ENCODE measurements at places on chromosomes 2 and 18.

DNA sequence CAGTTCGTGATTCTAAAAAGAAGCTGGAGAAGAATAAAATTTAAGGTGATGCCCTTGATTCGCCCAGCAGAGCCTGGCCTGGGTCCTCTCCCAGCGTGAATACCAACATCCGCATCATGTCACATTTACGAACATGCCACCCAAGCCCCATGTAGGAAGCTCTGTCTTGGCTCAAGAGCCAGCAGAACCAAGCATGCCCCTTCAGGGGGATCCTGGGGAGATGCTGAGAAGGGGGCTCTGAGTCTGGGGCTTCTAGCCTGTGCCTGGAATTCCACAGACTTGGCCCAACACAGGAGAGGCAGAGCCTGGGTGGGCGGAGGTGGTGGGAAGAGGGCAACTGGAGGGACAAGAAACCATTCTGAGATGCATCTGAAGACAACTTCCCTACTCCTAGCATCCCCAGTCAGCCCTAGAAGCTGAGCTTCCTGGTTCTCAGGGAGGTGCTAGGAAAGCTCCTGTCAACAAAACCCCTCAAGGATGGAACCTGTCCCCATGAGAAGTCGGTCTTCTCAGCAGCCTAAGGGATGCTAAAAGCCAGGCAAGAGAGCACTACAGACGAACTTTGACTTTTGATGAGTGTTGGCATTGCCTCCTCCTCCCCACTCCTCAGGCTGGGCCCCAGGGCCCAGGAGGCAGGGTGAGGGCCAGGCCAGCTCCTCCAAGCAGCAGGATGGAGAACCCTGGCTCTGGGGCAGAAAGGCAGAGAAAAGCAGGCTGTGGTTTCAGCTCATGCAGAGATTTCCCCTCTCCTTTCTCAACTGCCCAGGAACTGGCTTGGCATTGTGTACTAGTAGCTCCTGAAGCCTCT, 57.9 kb downstream of the POLR1A start:
- DNase-seq, result no peak

DNA sequence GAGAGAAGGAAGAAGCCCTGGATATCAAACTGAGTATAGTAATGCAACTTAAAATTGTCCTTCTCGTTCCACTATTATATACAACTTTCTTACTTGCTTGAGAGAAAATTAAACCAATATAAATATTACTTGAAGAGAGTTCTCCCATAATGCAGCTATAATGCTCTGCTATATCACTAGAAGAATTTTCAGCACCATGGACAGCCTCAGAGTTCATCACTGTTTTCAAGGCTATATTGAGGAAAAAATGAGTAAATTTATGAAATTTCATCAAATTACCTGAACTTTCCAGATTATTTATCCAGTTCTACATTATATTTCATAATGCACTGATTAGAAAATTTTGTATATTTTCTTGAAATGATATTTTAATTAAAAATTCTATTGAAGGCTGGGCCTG, 1053.5 kb upstream of the FAM98A start:
- DNase-seq, result no peak

- DNase-seq, result no peak
Observed at GRCh38 chr18:74412116-74412880, 44.8 kb downstream of the DIPK1C start.

- no peak for DNase-seq
Observed at GRCh38 chr2:155525199-155525598, 807.3 kb downstream of the NR4A2 start.

- DNase-seq, result no peak
Observed at GRCh38 chr2:85699325-85699724, 5.2 kb downstream of the GNLY start.

DNA sequence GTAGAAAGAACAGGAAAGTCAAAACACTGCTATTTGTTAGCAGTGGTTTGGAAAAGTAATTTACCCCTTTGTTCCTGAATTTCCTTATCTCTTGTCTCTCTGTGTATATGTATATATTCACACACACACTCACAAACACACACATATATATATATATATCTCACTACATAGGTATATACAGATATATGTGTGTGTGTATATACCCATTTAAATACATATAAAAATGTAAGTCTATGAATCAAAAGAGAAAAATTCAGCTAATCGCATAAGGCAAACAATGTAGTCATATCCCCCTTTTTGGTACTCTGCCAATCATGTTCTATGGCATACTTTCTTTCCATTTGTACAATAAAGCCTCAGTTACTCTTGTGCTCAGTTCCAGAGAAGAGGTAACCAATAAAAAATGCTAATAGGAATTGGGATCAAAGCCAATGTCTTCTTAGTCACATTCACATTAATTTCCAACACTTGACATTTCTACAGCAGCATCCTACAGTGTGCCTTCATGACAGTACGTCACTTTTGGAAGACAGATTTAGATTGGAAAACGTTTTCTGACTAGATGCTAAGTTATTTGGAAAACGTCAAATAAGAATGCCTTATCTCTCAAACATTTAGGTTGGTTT, 94.6 kb downstream of the MC4R start:
- no peak for DNase-seq

DNA sequence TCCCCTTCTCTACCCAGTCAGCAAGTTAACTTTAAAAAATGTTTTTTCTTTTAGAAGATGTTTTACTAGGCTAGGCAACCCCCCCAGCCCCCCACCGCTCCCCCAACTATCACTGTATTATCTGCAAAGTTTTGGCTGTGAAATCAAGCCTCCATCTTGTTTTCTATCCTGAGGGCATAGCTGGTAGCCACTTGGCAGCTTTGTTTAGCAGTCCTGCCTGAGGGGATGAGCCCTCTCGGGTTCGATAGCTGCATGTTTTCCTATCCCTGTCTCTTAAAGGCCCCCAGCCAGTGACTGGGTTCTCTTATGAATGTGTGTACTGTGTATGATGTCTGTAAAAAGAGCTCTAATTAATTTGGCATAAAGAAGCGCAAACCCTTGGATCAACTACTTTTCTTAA, 43.4 kb downstream of the MRO start:
- DNase-seq, result no peak

DNA sequence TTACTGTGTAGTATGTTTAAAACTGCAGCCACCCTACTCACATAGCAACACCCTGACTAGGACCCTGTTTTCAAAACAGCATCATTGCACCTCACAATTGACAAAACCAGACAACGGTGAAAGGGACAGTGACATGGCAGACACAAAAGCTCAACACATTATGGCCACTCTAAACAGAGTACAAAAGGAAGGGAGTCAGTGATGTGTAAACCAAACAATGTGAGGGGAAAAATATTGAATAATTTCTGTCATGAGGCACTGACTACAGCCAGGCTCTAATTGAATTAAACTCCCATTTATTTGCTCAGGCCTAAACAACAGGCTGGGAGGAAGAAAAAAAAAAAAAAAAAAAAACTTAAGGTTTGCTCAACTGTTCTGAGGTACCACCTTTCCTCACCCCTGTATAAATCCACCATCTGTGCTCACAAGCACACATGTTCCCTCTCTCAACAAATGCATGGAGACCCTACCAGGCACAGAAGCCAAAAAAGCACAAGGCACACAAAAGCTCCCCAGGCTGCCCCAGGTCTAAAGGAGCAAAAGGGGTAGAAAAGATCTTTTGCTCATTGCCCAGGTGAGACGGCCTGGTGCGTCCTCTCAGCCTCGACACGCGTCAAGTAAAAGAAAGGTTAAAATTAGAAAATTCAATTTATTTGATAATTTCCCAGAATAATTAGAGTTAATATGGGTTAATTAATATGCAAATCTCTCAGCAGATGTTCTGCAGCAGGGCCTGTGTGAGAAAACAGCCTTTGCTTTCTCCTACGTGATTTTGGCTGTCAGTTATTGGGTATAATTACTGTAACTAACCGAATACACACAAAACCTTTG, 80.9 kb downstream of the ZEB2 start:
- DNase-seq, result no peak

DNA sequence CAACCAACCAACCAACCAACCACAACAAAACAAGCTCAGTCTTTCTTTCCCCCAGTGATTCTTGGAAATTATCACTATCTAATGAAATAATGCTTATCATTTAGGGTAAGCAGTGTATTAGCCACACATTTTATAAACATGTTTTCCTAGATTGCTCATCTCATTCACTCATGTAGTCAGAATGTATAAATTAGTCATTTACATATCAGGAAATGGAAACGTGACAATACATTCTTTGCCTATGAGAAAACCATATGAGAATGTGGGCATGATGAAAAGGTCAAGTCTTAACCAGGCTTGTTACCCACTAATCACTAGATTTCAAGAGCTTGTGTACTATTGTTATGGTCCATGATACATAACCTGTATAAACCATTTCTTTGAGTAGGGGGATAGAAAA, 1583.4 kb upstream of the PIK3C3 start:
- peak; percentile 9 for DNase-seq

DNA sequence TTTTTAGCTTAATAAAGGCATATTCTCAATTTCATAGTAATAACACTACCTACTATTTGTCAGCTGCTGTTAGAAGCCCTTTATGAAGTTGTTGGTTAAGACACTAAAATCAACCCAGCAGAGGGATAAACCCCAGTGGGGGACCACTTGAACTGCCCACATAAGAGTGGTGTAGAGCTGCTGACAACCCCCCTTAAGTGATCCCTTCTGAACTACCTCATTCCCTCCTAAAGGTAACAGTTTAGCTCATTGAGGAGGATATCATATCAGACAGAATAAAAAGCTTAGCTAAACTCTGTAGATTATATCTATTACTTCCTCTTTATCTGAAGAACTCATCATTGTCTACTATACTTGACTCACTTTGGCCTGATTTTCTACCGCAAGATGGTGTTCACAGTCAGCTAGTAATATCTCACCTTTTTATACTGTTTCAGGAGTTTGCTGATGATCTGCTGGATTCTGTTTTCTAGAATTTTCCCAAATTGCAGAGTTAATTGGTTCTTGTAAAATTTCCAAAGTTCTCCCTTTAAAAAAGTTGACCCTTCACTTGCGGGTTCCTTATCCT, 16.2 kb downstream of the GALM start:
- no peak for DNase-seq

- no peak for DNase-seq
Observed at GRCh38 chr2:109421101-109421500, 192.7 kb downstream of the SEPTIN10 start.

DNA sequence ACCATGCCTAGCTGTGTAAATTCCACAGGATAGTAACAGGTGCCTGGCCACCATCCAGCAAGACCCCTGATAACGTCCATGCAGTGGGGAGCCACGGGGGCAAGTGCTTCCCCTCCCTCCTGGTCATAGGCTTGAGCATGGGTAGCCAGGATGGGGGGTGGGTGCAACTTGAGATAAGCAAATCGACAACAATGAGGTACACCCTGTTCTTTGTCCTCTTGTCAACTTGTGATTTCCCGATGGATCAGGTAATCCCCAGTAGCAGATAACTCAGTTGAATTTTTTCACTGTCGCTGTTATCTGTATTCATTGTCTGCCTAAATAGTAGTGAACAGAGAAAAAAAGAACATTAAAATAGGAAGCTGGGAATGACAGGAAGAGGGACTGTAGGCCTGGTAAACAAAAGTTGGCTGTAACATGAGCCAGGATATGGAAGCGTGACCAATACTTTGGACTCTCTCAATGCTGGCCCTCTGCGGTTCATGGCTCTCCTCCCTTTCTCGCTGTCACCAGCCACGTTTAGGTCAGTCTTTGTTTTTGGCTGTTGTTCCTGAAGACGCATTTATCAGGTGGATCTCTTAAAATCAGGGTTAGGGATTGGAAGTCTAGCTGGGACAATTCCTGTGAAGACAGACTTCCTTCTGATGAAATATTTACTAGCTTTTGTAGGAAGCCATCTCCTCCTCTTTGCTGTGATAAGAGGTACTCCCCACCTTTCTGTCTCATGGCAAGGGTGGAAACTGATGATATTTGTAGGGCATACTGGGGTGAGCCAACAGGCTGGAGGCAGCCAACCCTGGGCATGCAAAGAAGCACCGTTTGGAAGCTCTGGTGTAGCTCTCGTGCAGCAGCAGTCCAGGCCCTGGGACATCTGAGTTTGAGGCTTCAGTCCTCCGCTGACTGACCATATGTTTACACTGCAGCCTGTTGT, 42.4 kb downstream of the TCF7L1 start:
- no peak for DNase-seq

GRCh38 chr2:33069894-33070651, 123.3 kb downstream of the LTBP1 start:
- peak; percentile 98 for DNase-seq
